Colonic mucosa (tissue), 4 donors: ENCODE measurements at places on chromosomes 13 and 19.

- no peak for DNase-seq
These were observed 84.0 kb downstream of the GPC5 start for GRCh38 chr13:91482427-91482826.

- no peak for DNase-seq
These were observed 815.9 kb upstream of the KLHL1 start for GRCh38 chr13:70923863-70924752.

GRCh38 chr13:111494641-111495040, 174.2 kb downstream of the TEX29 start:
- DNase-seq = no peak

GRCh38 chr13:74825152-74825937, 656.6 kb downstream of the TBC1D4 start:
- no peak for DNase-seq

- DNase-seq = peak; percentile 80
These were observed 41.8 kb downstream of the IRS2 start for GRCh38 chr13:109744512-109745051.

GRCh38 chr19:35040826-35041547, 534 bp upstream of the HPN start:
- peak; percentile 82 for DNase-seq
